ENCODE measurements at places on chromosomes 4 and X.

GRCh38 chr4:10688022-10688421 is 3.5 kb upstream of the CLNK start:
- DNase-seq = no peak

- DNase-seq = no peak
Observed at GRCh38 chrX:153620576-153620975, 21.6 kb upstream of the CCNQ start.

- no peak for DNase-seq
Observed at GRCh38 chr4:124121461-124121971, 591.0 kb downstream of the ANKRD50 start.

GRCh38 chr4:2438822-2439718 is 20.3 kb downstream of the CFAP99 start:
- no peak for DNase-seq

- DNase-seq = no peak
Observed at GRCh38 chr4:183096276-183096965, 2.6 kb upstream of the WWC2 start.

- no peak for DNase-seq
Observed at GRCh38 chr4:33425936-33426335, 2705.8 kb downstream of the PCDH7 start.

- no peak for DNase-seq
Observed at GRCh38 chrX:73562458-73562857, 539 bp upstream of the CHIC1 start.

- DNase-seq = no peak
Observed at GRCh38 chr4:184347251-184348239, 126.8 kb downstream of the IRF2 start.

- no peak for DNase-seq
Observed at GRCh38 chrX:112211459-112211858, 128.9 kb upstream of the TRPC5 start.

GRCh38 chr4:127012549-127012948 is 620.2 kb upstream of the INTU start:
- no peak for DNase-seq

- DNase-seq = no peak
Observed at GRCh38 chr4:84897516-84897915, 69.0 kb downstream of the WDFY3 start.

GRCh38 chr4:119152741-119153140 is 17.1 kb downstream of the MYOZ2 start:
- no peak for DNase-seq

DNA sequence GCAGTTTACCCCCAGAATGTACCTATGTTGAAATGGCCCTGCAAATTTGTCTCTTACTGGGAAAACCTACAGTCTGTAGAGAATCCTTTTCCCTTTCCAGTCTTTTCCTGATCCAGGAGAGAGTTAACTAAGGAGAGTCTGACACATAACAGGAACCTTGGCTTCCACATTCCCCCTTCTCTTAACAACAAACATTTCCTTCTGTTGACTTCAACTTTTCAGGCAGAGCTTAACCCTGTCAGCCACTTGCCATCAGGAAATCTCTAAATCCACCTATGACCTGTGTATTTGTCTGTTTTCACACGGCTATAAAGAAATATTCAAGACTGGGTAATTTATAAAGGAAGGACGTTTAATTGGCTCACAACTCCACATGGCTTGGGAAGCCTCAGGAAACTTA is 45.6 kb upstream of the GPR78 start:
- DNase-seq = no peak

DNA sequence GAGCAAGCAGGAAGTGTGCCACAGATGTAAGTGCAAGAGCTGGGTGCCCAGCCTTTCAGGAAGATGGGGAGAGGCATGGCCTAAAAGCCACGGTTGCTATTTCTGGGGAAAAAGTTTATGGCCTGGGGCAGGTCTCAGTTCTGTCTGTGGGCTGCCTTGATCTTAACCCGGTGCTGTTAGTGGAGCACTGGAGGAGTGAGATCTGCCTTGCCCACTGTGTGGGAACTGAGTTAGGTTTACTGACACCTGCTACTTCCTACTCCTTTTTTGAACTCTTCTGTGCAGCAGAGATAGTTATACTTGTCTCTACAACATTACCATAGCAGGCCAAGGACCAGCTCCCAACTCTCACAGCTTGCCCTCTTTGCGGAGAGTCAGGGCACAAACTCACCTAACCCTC is 76.5 kb downstream of the ITM2A start:
- no peak for DNase-seq

GRCh38 chrX:17078031-17078720 is 131.7 kb downstream of the REPS2 start:
- DNase-seq = no peak

All from CD4-positive, CD25-positive, alpha-beta regulatory T cell (primary cell).